NCI-H2107 (cell line): ENCODE measurements at places on chromosomes 13 and 19.

- no peak for DNase-seq
These were observed 3.9 kb downstream of the COG3 start for GRCh38 chr13:45468635-45469034.

GRCh38 chr19:15265850-15266248 is 33.6 kb upstream of the EPHX3 start:
- no peak for DNase-seq

DNA sequence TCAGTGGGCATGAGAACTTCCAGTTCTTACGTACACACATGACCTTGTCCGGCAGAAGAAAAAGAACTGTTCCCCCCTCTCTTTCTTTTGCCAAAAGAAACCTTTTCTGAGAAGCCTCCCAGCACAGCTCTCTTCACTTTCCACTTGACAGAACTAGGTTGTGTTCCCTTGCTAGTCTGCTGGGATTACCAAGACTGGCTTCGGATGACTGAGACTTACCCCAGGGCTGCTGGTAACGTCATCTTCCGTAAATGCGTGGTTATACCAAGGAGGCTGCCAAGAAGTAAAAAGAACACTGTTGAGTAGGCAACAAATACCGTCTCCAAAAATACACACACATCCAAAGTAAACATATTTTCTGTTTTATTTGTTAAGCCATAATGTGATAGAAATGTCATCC is 908.2 kb downstream of the EFNB2 start:
- no peak for DNase-seq

GRCh38 chr19:8585894-8586750 is 8.9 kb upstream of the MYO1F start:
- DNase-seq, result peak; percentile 1

GRCh38 chr13:45104261-45104660 is 16.0 kb upstream of the GTF2F2 start:
- no peak for DNase-seq

DNA sequence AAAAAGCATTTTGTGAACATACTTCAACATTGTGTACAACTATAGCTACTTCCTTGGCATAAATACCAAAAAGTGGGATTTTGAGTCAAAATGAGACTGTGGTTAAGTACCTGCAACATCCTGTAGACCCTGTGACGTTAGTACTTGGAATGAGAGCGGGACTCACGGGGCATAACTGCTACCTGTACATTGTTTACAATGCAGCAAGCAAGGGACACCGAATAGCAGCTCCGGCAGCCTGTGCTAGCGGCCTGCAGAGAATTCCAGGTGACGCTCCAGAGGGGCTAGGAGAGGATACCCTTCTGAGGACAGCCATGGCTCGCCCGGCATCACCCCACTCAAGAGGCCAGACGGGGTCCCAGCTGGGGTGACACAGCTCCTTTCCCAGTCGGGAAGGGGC is 824 bp upstream of the ZNF331 start:
- no peak for DNase-seq

GRCh38 chr19:39873385-39873784 is 27.2 kb upstream of the FBL start:
- no peak for DNase-seq

DNA sequence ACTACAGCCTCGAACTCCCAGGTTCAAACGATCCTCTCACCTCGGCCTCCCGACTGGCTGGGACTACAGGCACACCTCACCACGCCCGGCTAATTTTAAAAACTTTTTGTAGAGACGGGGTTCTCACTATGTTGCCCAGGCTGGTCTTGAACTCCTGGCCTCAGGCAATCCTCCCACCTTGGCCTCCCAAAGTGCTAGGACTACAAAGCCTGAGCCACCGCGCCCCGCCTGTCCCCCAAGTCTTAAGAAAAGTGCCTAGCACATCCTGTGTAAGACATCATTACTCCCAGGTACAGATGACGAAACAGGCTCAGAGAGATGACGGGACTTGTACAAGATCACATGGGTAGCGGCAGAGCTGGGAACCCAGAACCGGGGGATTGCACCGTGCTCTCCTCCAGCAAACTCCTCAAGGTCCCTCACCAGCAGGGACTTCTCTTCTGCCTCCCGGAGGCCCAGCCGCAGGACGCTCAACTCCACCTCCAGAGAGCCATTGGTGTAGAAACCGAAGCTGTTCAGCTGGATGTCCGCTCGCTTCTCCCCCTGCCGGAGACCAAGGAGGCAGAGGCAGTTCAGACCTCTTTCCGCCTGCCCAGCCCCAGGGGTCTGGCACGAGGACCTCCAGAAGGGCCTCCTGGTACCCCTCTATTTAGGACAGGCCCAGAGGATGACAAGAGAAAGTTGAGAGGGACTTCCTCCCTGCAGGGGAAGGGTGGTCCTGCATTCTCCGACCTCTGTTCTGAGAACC is 1.0 kb downstream of the GPR108 start:
- no peak for DNase-seq

GRCh38 chr13:113186061-113186900 is 22.2 kb downstream of the PCID2 start:
- no peak for DNase-seq

GRCh38 chr19:58304748-58305064 is 471 bp upstream of the ERVK3-1 start:
- DNase-seq, result no peak

DNA sequence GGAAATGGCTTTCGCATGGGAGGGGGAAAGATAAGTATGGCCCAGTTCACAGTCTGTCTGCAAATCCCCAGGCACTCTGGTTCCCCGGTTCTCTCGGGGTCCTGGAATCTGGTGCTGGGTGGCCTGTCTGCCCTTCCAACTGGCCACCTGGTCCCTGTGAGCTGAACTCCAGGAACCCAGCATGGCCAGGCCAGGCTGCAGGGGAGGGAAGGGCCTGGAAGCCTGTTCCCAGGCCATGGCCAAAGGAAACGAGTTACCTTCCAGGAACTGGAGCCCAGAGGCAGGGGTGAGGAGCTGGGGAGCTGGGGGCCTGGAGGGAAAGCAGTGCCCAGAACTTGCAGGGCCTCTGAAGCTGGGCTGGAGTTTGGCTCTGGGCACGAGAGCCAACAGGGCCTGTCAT is 19.1 kb upstream of the PNMA8C start:
- DNase-seq, result no peak

DNA sequence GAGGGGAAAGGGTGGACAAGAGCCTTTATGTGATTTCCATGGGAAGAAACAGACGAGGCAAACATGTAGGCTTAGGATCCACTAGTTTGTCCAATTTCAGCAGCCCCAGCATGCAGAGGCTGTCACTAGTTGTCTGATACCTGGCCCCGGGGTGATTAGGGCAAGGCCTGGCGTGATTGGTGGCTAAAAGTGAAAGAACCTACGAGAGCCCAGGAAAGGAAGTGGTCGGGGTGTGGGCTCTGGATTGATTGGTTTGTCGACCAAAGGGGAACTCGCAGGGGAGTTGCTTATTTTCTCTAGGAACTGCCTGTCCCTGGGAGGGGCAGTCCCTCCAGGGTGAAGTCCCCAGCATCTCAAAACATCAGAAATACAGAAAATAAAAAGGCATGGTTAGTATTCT is 64.2 kb upstream of the UQCRFS1 start:
- no peak for DNase-seq

- DNase-seq, result no peak
These were observed 106.6 kb downstream of the MZT1 start for GRCh38 chr13:72620874-72621273.

GRCh38 chr19:16814526-16815100 is 14.6 kb upstream of the SIN3B start:
- no peak for DNase-seq

- no peak for DNase-seq
These were observed 228.1 kb downstream of the FGF9 start for GRCh38 chr13:21898945-21899344.

- DNase-seq, result no peak
These were observed 40.7 kb downstream of the MZT1 start for GRCh38 chr13:72686766-72687165.

DNA sequence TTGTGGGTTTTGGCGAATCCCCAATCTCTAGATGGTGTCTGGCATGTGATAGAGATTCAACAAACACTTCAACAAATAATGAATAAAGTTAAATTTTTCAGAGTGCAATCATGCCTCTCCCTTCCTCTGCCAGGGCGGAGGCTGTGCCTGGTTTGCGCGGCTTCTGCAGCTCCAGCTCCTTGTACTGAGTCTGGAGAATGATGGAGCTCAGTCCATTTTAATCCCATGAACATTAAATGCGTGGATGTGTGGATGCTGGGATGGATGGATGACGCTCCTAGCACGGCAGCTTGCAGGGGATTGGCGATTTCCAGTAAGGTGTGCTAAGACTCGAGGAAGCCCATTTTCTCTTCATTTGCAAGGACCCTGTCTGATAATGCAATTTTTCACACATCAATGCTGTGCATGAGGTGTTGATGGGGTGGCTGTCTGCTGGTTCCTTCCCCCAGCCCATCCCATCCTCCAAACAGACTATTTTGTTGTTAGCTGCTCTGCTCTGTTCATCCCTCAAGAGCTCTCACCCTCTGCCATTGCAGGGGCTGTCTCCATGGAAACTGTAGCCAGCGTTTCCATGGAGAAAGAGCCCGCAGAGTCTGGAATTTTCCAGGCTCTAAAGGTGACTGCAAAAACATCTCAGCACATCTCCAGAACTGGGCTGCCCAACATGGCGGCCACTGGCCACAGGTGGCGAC is 92.6 kb upstream of the PEG3 start:
- DNase-seq, result no peak

GRCh38 chr13:71603255-71603654 is 263.7 kb downstream of the DACH1 start:
- no peak for DNase-seq

DNA sequence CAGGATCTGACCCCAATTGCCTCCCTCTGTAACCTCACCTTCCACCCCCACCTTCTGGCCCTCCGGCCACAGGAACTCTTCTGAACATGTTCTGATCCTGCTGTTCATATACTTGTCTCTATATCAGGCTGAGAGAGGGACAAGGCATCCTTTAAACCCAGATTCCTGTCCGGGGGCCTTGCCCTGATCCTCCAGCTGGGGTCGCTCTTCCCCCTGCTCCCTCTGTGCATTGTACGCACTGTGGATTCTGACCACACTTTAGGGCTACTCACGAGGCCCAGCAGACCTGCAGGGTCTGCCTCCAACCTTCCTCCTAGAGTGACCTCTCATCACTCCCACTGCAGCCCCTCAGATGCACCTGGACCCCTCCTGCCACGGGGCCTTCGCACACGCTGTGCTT is 269.3 kb downstream of the UQCRFS1 start:
- DNase-seq, result no peak

DNA sequence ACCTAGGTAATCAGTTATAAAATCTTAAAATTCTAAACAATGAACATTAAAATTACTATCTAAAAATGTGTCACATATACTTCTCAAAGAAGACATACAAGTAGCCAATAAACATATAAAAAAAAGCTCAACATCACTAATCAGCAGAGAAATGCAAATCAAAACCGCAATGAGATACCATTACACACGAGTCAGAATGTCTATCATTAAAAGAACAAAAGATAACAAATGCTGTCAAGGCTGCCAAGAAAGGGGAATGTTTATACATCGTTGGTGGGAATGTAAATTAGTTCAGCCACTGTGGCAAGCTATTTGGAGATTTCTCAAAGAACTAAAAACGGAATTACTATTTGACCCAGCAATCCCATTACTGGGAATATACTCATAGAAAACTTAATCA is 310.3 kb upstream of the EDNRB start:
- DNase-seq, result no peak
